ENCODE measurements at places on chromosomes 4 and X. TPM values are rescaled to one million over a fixed set of nuclear protein-coding genes. Genes with fewer than 3 reads are reported as not detected.

The GASK1B gene
- 22.3 TPM for total RNA-seq

The SYP gene
- total RNA-seq = 6.6 TPM

The PI4K2B gene
- total RNA-seq = 16.3 TPM

The CAPN6 gene
- 1.8 TPM for total RNA-seq

Data from body of pancreas (tissue), 4 donors.